ENCODE measurements at places on chromosomes 6 and 20. TPM values are rescaled to one million over a fixed set of nuclear protein-coding genes. Genes with fewer than 3 reads are reported as not detected.

- no peak for DNase-seq
- H3K27ac ChIP-seq, result peak within 1 kb of the TSS; percentile 74
- peaks cover 42% of the 10 kb centered on the region for H3K4me1 ChIP-seq
- H3K36me3 ChIP-seq, result no peaks in the 10 kb centered on the region
- no peaks in the 10 kb centered on the region for H3K27me3 ChIP-seq
- peak within 1 kb of the TSS; percentile 73 for H3K4me3 ChIP-seq
Measured at GRCh38 chr20:36154700-36155628, at the start of gene EPB41L1. EPB41L1 (plus strand) TSS chr20:36154740; CDS start chr20:36173778, 19,038 bp downstream.

DNA sequence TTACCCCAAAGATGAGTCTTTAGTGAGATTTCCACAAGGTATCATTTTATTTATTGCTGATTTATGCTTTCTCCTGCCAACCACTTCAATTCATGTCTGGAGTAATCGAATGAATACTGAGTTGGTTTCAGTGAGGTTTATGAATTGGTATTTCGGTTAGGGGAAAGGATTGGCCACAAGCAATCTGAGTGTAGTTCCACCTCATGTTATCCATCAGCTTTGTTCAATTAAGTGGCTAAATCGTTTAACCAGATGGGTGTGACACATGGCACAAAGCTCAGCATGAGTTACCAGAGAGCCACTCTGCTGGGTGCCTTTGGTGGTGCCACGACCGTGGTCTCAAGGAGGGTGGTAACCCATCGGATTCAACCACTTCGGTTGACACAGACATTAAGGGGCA lies 148.2 kb downstream of the FNDC1 start:
- no peaks in the 10 kb centered on the region for H3K4me1 ChIP-seq
- H3K27ac ChIP-seq, result no peak overlapping the region
- no peak overlapping the region for H3K4me3 ChIP-seq
- no peaks in the 10 kb centered on the region for H3K36me3 ChIP-seq

The C6orf58 gene
- not detected for total RNA-seq

GRCh38 chr20:29325304-29325640 lies 1932.2 kb upstream of the DEFB115 start:
- no peak overlapping the region for H3K4me3 ChIP-seq
- no peaks in the 10 kb centered on the region for H3K36me3 ChIP-seq
- DNase-seq, result no peak
- no peaks in the 10 kb centered on the region for H3K4me1 ChIP-seq
- H3K27me3 ChIP-seq, result no peaks in the 10 kb centered on the region
- H3K27ac ChIP-seq, result no peak overlapping the region

The LPA gene
- 2.4 TPM for total RNA-seq

- no peak overlapping the region for H3K27ac ChIP-seq
- DNase-seq, result no peak
- H3K4me1 ChIP-seq, result no peaks in the 10 kb centered on the region
- H3K4me3 ChIP-seq, result no peak overlapping the region
- H3K27me3 ChIP-seq, result no peaks in the 10 kb centered on the region
Measured at GRCh38 chr6:113529879-113530278, 327.3 kb upstream of the MARCKS start.

DNA sequence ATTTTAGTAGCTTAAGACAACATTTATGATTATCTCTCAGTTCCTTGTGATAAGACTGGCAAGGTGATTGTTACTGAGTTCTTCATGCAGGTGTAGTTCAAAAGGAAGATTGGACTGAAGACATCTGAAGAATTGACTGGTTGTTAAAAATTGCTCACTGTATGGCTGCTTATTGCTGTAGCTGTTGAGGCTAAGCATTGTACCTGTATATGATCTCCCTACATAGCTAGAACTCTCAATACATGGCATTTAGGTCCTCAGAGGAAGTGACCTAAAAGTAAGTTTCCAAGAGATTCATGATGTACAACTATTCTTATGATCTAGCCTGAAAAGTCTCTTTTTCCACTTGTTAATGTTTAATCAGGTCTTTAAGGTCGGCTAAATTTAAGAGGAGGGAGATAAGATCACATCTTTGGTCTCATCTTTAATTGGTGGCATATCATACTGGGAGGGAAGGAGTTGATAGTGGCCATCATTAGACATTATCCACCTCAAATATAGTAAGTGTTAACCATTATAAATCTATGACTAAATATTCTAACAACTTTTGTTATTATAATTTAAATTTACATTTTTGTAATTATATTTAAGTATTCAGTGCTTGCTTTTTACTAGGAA lies 401.2 kb upstream of the EPHA7 start:
- H3K27ac ChIP-seq, result no peak overlapping the region
- no peak for DNase-seq
- no peaks in the 10 kb centered on the region for H3K27me3 ChIP-seq
- no peaks in the 10 kb centered on the region for H3K4me1 ChIP-seq
- H3K4me3 ChIP-seq, result no peak overlapping the region
- no peaks in the 10 kb centered on the region for H3K36me3 ChIP-seq

DNA sequence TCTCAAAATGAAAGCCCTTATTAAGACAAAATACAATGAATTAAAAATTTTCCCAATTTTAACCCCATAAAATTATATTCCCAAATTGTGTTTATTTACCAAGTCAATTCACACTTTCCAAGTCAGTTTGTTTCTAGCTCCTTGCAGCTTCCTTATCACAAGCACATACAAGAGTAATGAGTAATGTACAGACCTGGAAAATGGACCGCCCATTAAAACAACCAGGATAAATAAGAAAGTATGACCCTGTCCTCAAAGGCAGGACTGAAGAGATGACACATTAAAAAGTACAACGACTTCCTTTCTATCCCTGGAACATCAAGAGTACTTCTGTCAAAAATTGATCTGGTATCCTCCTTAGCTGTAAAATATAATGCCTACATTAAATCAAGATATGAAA lies 47.1 kb upstream of the TMX4 start:
- no peak overlapping the region for H3K4me3 ChIP-seq
- no peaks in the 10 kb centered on the region for H3K36me3 ChIP-seq
- H3K4me1 ChIP-seq, result peaks cover 5% of the 10 kb centered on the region
- no peaks in the 10 kb centered on the region for H3K27me3 ChIP-seq
- H3K27ac ChIP-seq, result no peak overlapping the region

The RNF217 gene
- total RNA-seq, result 48.0 TPM

GRCh38 chr6:71446470-71446869 lies 157.9 kb downstream of the OGFRL1 start:
- H3K36me3 ChIP-seq, result no peaks in the 10 kb centered on the region
- no peak for DNase-seq
- no peak overlapping the region for H3K27ac ChIP-seq
- H3K4me1 ChIP-seq, result no peaks in the 10 kb centered on the region
- no peaks in the 10 kb centered on the region for H3K27me3 ChIP-seq

- H3K27me3 ChIP-seq, result no peaks in the 10 kb centered on the region
- no peak overlapping the region for H3K4me3 ChIP-seq
- H3K4me1 ChIP-seq, result no peaks in the 10 kb centered on the region
- DNase-seq, result no peak
- no peaks in the 10 kb centered on the region for H3K36me3 ChIP-seq
Measured at GRCh38 chr6:127053032-127053874, 65.2 kb upstream of the RSPO3 start.

- no peaks in the 10 kb centered on the region for H3K36me3 ChIP-seq
- no peak overlapping the region for H3K4me3 ChIP-seq
- no peaks in the 10 kb centered on the region for H3K27me3 ChIP-seq
- DNase-seq, result no peak
Measured at GRCh38 chr6:53922539-53922981, 127.8 kb downstream of the LRRC1 start.

The SMOC2 gene
- 78.4 TPM for total RNA-seq

GRCh38 chr6:129889580-129889979 lies 28.5 kb upstream of the TMEM244 start:
- no peaks in the 10 kb centered on the region for H3K4me1 ChIP-seq
- H3K36me3 ChIP-seq, result no peaks in the 10 kb centered on the region
- no peak overlapping the region for H3K27ac ChIP-seq
- no peak overlapping the region for H3K4me3 ChIP-seq
- H3K27me3 ChIP-seq, result no peaks in the 10 kb centered on the region

DNA sequence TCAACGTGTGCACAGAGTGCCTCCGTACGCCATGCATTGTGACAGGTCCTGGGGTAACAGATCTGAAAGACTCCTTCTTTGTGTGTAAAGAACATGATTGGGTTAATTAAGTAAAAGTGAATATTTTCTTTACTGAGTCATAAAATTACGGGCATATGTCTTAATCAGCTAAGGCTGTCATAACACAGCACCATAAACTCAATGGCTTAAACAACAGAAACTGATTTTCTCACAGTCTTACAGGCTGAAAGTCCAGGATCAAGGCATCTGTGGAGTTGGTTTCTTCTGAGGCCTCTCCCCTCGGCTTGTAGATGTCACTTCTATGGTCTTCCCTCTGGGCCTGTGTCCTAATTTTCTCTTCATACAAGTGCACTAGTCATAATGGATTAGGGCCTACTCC lies 176.9 kb downstream of the MTFR2 start:
- H3K27me3 ChIP-seq, result no peaks in the 10 kb centered on the region
- no peaks in the 10 kb centered on the region for H3K4me1 ChIP-seq
- no peak overlapping the region for H3K4me3 ChIP-seq
- H3K36me3 ChIP-seq, result no peaks in the 10 kb centered on the region
- H3K27ac ChIP-seq, result no peak overlapping the region
- DNase-seq, result no peak

GRCh38 chr6:97361286-97361685 lies 78.3 kb upstream of the MMS22L start:
- H3K27me3 ChIP-seq, result no peaks in the 10 kb centered on the region
- H3K27ac ChIP-seq, result no peak overlapping the region
- no peak for DNase-seq
- no peaks in the 10 kb centered on the region for H3K4me1 ChIP-seq
